Activated CD4-positive, CD25-positive, alpha-beta regulatory T cell treated with anti-CD3 and anti-CD28 coated beads, Interleukin-2, amount 50 U/mL, for 24 hours (primary cell): ENCODE measurements at places on chromosomes 13 and 19.
A peak's percentile ranks its signal among the peaks of the same experiment; 100 is the strongest.

GRCh38 chr19:51754109-51754508, 2.4 kb upstream of the FPR1 start:
- ATAC-seq = no peak

- ATAC-seq = no peak
These were observed 1.4 kb downstream of the SERTM1 start for GRCh38 chr13:36675213-36675536.

- peak; percentile 53 for ATAC-seq
These were observed 64.1 kb downstream of the ZNF429 start for GRCh38 chr19:21569494-21569865.

GRCh38 chr13:51122868-51123566, 11.9 kb upstream of the C13orf42 start:
- ATAC-seq = peak; percentile 41

- ATAC-seq = no peak
These were observed 20.3 kb upstream of the RFC3 start for GRCh38 chr13:33797622-33798021.

DNA sequence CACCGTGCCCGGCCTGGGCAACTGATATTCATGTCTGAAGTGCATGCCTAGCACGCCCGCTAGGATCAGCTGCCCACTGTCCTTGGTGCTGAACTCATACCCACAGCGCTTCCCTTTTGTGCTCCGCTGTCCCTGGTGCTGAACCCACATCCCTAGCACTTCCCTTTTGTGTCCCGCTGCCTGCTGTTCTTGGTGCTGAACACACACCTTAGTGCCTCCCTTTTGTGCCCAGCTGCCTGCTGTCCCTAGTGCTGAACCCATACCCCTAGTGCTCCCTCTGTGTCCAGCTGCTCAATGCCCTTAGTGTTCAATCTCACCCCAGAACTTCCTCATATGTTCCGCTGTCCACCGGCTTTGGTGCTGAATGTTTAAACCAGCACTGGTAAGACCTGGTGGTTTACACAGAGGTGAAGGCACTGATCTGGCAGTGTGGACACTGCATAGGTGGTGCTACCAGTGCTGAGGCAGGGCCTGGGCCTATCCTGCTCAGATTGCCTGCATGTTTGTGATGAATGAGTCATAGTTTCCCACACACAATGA, 26.3 kb upstream of the SIGLEC11 start:
- ATAC-seq = no peak

GRCh38 chr13:100461309-100462030, 127.1 kb downstream of the GGACT start:
- ATAC-seq = no peak
